T-helper 17 cell (primary cell): ENCODE measurements at places on chromosomes 11 and 22.

DNA sequence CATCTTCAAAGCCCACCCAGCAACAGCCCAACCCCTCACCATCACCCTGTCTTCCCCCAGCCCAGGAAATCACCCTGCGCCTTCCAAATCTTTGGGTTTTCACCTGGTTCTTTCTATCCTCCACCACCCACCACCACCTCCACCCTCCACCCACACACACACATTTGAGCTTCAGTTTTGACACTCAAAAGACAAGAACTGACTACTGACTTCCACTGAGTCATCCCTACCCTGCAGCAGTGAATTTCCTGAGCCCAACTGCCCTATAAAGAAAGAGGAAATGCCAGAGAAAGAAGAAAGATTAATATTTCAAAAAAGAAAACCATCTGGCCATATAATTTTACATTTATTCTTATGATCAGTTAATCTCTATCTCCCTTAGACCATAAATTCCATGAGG lies 137.5 kb downstream of the CHST1 start:
- no peak for DNase-seq

- no peak for DNase-seq
These were observed 34.7 kb downstream of the KMT2A start for GRCh38 chr11:118471030-118471429.

GRCh38 chr11:33899400-33900037 lies 7.6 kb upstream of the LMO2 start:
- no peak for DNase-seq

- DNase-seq = peak; percentile 77
These were observed at the start of gene RPS3 for GRCh38 chr11:75399344-75400145. RPS3 (plus strand) TSS chr11:75399518; CDS start chr11:75399548, 30 bp downstream.

- DNase-seq = no peak
These were observed 131.9 kb downstream of the WNT7B start for GRCh38 chr22:45845076-45845487.

DNA sequence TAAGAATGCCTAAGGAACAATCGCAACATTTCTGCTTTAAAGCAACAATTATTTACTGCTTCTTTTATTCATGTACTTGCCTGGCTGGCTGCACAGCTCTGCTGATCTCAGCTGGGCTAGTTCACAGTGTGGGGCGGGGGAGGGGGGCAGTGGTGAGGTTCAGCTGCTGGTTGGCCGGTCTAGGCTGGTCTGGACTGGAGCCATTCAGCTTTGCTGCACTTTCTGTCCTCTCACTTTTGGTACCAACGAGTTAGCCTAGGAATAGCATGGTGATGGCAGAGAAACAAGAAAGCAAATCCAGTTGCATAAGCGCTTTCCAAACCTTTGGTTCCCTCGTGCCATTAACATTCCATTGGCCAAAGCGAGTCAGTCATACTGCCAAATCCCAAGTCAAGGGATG lies 16.0 kb upstream of the MIF start:
- no peak for DNase-seq

- DNase-seq = no peak
These were observed at the start of gene CLDN5 for GRCh38 chr22:19524170-19525115. CLDN5 (minus strand) TSS chr22:19524410; CDS start chr22:19524255, 155 bp downstream.

DNA sequence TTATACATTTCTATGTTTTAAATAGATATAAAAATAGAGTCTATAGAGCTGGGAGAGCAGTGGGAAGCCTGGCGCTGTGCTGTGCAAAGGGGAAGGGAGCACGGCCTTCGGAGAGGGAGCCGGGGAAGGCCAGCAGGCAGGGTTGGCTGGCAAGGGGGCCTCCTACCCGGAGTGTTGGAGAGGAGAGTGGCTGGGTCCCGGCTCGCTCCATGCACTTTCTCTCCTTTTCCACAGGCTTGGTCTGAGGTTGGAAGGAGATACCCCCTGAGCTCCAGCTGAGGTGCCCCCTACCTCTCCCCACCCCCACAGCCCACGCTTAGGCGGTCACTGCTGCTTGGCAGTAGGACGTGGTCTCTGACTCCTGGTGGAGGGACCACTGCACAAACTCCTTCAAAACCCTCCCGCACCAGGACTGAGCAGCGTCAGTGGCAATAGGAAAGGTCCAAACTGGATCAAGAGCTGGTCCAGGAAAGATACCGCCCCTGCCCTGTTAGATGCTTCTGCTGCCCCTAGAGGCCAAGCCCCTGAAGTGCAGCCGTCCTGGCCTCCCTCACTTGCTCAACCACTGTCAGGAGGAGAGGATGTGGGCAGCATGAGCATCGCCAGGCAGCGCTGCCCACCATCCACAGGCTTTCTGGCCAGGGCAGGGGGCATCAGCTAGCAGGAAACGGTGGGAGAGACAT lies 52.9 kb downstream of the SYT13 start:
- DNase-seq = peak; percentile 30

DNA sequence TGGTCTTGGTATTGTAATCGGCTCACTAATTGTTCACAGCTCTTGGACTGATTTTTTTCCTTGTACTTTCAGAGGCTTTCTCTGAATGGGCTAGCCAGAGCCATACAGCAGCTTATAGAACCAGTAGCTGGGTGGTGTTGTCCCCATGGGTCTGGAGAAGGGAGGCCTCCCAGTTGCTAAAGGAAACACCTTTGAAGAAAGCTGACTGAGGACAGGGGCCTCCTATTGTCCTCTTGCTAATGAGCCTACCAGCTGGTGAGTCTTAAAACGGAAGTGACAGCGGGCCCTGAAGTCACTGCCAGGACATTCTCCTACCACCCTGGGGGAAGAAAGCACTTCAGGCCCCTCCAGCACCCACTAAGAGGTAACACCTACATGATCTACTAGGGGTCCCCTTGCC lies 9.9 kb downstream of the FADS3 start:
- no peak for DNase-seq

DNA sequence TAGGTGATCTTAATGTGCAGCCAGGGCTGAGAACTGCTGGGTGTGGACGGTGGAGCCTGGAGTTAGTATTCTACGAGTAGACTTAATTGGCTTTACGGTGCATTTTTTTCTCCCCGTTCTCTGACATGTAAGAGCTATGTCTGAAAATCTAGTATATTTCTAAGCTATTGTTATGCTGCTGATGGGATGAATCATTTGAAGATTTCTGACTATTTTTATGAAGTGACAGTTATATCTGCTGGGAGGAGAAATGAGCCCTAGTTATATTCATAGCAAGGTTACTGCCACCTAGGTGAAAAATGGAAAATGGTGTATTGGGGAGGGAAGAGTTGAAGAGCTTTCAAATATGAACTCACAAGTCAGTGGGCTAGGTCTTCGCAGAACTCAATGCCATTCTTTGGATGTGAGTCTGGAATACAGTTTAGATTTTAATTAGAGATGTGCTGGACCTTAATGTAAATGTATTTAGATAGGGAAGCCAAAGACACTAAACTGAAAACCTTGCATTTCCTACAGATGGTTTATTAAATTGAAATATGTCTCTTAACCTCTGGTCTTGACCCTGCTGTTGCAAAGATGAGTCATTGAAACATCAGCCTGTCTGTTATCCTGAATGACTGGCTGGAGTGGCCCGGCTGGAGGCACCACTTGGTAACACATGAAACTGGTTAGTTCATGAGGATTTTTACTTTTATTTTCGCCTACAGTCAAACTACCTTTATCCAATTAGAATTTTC lies 293.7 kb downstream of the DDX10 start:
- no peak for DNase-seq

- no peak for DNase-seq
These were observed 7.5 kb upstream of the WEE1 start for GRCh38 chr11:9565822-9566560.

DNA sequence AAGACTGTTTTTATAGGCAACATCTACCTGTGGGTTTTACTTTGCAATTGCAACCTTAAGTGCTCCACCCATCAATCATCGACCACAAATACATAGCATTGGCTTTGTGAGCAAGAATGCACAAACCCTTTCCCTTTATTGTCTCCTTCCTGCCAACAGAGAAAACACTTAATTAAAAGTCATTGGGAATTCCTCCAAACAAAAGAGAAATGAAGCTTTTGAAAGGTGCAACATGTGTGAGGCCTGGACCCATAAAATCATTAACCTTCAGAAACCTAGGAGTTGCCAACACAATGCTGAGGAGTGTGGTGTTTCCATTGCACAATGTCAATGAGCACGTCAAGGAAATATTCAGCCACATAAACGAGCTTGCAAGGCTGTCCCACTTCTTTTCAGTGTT lies 223.2 kb downstream of the BLID start:
- DNase-seq = no peak

DNA sequence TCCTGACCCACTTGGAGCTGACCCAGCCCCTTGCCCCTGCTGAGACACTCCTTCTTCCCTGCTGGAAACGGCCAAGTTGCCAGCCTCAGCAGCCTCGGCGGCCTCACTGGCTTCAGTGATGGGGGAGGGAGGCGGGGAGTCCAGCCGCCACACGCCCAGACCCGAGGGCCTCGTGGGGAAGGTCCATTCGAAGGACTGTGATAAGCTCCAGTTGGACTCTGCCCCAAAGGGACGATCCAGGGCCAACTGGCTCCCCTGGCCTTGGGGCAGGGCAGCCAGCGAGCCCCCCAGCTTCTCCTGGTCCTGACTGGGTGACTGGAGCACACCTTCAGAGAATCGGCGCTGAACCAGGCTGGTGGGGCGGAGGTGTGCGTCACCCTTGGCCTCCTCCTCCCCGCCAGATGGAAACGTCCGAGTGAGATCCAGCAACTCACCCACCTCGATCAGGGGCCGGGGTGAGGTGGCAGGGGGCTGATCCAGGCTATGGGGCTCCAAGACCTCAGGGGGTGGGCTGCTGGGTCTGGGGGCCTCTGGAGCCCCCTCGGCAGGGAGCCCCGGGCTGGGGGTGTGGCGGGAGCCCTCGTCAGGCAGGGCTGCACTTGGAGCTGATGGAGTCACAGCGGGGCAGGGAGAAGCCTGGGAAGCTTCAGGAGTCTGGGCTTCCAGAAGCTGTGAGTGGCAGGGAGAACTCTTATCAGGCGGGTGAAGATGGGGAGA lies 11.5 kb downstream of the TNKS1BP1 start:
- DNase-seq = no peak

- no peak for DNase-seq
These were observed 19.4 kb downstream of the TMEM218 start for GRCh38 chr11:125091877-125092664.

DNA sequence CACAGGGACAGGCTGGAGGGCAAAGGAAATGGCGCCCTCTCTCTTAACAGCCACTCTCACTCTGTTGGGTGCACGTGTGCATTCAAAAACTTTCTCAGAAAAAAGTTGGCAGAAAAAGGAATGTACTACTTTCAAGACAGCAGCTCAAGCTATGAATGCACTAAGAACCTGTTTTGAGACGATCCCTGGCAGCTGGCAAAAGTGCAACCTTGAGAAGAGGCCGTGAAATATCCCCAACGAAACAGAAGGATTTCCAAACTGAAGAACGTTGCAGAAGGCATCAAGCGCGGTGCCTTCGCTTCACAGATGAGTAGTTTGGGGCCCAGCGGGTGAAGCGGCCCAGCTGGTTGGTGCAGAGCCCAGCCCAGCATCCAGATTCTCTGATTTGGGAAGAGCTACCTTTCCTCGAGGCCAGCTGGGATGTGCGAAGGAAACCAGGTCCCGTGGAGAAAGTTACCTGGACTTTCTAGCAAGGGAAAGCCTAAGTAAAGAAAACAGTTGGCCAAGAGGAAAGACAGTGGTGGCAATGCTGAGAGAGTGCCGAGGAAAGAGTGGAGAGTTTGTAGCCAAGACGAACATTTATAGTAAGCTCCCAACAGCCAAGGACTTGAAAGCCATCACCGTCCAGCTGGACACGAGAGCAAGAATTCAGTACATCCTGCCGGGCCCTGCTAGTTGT lies 16.3 kb downstream of the IFT27 start:
- DNase-seq = no peak

DNA sequence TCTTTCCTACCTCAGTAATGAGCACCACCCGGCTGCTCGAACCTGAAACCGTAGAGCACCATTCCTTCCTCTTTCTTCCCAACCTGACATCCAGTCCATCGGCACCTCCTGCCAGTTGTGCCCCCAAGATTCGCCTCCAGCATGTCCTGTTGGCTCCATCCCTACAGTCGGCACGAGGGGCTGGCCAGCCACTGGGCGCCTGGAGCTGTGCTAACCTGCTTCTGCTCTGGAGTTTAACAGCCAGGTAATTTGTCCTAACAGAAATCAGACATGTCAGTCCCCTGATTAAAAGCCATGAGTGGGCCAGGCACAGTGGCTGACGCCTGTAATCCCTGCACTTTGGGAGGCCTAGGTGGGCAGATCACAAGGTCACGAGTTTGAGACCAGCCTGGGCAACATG lies 16.8 kb downstream of the FDX1 start:
- DNase-seq = no peak

DNA sequence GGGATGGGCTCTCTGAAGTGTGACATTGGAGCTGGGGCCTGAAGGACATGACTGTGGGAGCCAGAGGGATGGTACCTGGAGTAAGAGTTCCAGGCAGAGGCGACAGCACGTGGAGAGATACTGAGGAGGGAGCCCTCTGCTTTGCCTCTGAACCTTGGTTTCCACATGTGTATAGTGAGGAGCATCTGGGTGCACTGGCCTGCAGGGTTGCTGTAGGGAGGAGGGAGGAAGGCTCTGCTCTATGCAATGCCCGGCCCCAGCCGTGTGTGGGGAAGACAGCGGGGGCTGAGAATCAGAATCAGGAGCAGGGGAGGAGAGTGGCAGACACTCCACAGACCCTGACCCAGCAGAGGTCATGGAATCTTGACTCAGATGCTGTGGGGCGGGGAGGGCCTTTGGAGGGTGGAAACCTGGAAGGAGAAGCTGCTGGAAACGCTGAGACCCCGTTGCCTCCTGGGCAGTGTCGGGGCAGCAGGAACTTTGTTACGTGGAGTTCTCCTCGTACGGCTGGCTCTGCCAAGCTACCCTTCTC lies 4.0 kb downstream of the SCYL1 start:
- DNase-seq = no peak

DNA sequence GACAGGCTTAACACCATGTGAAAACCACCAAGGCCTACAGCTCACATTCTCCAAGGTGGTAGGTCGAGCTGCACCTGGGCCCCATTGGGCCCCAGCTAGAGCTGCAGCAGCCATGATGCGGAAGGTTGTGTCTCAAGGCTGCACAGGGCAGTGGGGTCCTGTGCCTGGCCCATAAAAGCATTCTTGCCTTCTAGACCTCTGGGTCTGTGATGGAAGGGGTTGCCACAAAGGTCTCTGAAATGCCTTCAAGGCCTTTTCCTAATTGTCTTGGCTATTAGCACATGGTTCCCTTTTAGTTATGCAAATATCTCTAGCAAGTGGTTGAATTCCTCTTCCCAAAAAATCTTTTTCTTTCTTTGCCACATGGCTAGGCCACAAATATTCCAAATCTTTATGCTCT lies 52.5 kb upstream of the C11orf58 start:
- no peak for DNase-seq

- DNase-seq = no peak
These were observed 72.6 kb downstream of the NAV2 start for GRCh38 chr11:19785265-19785664.

GRCh38 chr22:33300165-33300564 lies 242.0 kb upstream of the SYN3 start:
- DNase-seq = no peak

GRCh38 chr11:122038543-122038942 lies 77.5 kb downstream of the BLID start:
- DNase-seq = no peak

DNA sequence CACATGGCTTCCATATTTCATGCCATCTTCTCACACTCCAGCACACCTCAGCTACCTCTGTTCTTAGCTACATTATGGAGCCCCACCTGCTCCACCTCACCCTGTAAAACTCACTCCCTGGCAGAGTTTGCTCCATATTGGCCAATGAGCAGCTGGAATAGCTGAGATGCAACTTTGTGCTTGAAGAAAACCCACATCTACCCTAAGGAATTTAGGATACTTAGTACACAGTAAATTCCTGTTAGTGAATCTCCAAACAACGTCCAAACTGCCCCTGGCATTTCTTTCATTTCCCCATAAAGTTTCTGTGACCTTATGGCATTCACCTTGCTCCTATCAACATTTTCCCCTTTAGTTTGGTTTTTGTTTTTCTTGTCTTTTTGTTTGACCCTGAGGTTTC lies 2.2 kb upstream of the VWCE start:
- no peak for DNase-seq
